Stimulated activated CD4-positive, alpha-beta T cell treated with anti-CD3 and anti-CD28 coated beads, Interleukin-4, amount 100 ng/mL, for 1 hour (primary cell): ENCODE measurements at places on chromosomes 16 and 17.

DNA sequence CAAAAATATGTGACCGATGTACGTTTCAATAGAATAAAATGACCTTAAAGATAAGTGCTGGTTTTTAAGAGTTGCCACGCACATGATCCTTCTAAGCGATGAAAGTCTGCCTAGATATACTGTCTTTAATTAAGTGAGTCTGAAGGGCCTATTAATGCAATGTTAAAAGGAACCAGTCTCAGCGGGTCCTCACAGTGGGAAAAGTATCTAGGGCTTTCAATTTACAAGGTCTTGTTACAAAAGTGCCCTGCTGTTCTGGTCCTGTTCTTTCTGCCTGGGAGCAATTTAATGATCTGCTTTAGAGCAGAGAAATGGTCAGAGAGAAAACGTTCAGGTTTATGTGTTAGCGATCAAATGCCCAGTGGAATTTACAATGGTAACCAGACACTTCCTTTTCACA lies 864.0 kb downstream of the KCNJ2 start:
- DNase-seq: no peak

DNA sequence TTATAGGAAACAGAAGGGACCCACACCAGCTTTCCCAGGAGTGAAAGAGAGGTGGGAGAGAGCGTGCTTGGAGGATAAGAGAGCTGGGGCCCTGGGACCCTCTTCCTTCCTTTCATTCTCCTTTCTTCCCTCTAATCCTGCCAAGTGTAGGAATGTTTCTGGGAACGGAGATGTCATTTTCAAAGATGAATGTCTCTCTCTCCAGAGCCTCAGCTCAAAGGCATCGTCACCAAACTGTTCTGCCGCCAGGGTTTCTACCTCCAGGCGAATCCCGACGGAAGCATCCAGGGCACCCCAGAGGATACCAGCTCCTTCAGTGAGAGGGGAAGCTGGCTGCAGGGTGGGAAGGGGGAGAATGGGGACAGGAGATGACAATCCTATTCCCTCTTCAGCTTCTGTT lies 2.0 kb downstream of the FGF11 start:
- DNase-seq: no peak

DNA sequence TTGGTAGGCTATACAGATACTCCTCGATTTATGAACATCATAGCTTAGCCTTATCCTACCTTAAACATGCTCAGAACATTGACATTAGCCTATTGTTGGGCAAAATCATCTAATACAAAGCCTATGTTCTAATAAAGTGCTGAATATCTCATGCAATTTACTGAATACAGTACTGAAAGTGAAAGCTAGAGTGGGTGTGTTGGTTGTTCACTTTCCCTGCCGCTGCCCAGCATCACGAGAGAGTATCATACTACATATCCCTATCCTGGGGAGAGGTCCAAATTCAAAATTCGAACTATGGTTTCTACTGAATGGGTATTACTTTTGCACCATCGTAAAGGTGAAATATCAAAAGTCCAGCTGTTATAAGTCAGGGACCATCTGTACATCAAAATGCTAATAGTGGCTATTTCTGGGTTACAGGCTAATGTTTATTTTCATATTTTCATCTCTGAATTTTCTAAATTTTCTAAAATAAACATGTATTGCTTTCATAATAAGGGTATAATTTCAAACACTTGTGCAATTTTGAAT lies 54.5 kb downstream of the NACA2 start:
- DNase-seq: no peak

- no peak for DNase-seq
These were observed 41.1 kb upstream of the TANGO6 start for GRCh38 chr16:68802190-68802589.

- DNase-seq: no peak
These were observed 131.2 kb upstream of the FAM20A start for GRCh38 chr17:68732301-68732749.

DNA sequence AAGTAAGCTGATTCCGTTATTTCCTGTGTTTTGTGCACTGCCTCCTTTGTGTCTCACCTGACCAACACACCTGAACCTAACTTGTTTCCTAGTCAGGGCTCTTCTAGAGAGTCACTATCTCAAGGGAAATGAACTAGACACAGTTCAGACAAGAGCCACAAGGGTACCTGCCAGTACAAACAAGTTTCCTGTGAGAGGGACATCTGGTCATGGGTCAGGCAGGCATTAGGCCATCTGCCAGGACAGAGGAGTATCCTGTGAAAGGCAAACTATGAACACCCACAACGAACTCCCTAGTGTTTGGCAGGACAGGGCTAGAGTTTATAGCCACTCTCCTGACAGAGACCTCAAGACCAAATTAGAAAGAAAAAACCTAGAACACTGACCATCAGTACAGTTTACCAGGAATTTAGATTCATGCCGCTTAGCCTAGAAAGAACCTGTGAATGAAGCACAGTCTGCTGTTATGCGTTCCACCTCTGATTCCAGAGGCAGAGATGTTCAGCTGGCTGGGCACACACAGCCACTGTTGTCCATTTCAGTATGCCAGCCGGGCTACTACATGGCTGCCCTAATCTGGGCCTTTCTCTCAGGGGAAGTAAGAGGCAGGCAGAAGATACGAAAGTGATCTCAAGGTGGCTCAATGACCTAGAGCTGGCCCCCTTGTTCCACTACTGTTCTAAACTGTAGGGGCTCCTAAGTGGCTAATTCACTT lies 20.7 kb upstream of the GLG1 start:
- DNase-seq: no peak

DNA sequence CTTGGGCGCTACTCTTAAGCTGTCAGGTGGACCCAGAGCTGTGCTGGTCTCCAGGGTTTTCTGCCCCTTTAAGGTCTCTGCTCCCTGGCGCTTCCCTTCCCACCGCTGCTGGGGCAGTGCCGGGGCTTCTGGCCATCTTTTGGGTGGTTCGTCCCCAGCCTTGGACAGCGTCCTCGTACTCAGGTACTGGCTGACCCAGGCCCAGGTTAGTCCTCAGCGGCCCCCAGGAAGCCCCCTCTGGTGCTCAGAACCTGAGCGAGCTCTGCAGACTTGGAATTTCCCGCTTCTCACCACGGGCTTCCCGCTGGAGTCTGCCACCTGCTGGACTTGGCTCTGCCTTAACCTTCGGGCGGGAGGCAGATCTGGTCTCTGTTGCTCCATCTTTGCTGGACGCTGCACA lies 94.1 kb upstream of the ZNF750 start:
- DNase-seq: no peak

DNA sequence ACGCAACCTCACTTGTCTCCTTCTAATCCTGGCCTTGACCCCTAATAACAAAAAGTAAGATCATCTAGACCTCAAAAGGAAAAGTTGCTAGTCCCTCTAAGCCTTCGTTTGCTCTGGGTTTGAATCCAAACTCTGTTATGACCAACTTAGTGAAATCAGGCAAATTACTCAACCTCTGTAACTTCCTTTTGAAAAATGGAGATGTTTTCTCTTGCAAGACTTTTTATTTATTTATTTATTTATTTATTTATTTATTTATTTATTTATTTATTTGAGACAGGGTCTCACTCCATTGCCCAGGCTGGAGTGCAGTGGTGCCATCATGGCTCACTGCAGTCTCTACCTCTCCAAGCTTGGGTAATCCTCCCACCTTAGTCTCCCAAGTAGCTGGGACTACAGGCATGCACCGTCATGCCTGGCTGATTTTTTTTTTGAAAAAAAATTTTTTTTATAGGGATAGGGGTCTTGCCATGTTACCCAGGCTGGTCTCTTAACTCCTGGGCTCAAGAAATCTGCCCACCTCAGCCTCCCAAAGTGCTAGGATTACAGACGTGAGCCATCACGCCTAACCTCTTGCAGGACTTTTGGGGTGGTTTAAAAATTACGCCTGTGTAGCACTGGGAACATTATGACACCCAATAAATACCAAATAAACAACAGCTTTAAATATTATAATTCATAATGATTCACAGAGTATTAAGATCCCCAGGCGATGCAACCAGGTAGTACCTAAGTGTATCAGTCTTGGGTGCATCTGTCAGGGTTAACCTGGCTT lies 63.4 kb downstream of the PITPNC1 start:
- DNase-seq: no peak

GRCh38 chr16:76899767-76900166 lies 291.2 kb upstream of the MON1B start:
- no peak for DNase-seq

DNA sequence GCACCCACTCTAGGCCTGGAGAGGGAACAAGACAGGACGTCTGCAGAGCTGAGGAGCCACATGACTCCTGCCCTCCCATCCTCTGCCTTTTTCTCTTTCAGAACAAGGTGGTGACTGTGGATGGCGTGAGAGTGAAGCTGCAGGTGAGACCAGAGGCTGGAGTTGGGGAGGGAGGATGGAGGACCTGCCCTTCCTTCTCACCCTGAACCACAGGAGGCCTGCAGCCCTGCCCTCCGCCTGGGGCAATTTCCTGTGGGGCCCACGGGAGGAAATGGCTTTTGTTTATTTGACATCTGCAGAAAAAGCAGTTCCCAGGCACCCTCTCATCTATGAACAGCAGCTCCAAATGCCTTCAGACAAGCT lies 5.1 kb downstream of the RAB37 start:
- DNase-seq: no peak

DNA sequence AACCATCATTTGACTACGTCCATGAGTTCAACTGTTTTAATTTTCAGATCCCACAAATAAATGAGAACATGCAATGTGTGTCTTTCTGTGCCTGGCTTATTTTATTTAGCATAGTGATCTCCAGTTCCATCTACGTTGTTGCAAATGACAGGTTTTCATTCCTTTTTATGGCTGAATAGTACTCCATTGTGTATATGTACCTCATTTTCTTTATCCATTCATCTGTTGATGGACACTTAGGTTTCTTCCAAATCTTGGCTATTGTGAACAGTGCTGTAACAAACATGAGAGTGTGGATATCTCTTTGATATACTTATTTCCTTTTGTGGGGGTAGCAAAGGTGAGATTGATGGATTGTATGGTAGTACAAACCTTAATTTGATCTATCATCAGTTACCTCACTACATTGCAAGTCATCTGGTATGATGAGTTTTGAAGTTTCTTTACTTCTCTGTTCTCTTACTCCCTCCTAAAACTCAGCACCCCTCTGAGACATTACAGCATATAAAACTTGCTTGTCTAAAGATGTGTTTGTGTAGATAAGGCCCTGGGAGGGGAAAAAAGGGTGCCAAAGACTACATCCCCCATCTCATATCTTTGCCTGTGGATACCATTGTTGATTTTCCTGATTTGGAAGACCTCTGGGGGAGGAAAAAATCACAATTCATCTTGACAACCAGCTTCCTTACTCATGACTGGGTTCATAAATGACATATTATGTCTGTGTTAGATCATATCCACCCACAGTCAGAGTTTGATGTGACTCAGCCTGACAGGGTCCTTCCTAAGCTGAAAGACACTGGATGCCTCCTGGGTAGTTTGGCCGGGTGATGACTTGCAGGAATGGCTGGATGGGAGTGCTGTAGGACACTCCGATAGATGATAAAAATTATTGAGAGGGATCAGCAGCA lies 47.6 kb downstream of the ABCA9 start:
- no peak for DNase-seq

DNA sequence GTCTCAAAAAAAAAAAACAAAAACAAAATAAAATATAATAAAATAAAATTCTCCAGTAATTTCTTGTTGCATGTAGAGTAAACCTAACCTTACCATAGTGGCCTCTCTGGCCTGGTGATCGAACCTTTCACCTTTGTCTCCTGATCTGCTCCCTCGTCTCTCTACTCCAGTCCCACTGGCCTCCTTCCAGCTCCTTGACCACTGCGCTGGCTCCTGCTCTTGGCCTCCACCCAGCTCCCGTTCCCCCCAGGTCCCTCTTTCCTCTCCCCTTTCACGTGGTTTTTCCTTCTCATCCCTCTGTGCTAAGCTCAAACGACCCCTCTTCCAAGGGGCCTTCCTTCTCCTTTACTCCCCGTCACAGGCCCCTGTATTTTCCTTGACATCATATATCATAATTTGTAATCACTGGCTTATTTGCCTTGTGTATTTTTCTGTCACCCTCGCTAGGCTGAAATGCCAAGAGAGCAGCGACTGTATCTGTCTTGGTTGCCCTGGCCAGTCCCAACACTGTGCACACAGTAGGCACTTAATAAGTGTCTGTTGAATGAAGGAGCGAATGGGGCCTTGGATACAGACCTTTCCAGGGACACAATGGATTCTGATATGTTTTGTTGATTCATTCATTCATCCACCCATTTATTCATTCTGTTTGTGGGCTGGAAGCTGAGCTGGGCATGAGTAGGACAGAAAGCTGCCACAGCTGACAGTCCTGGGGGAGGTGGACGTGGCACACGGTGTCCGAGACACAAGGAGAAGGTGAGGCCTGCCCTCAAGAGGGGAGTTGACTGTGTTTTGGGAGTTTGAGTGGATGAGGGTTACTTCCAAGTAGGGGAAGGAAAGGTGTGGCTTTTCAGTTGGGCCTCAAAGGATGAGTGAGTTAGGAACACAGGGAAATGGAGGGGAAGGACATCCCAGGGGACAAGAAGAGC lies 5.8 kb upstream of the SCN4A start:
- DNase-seq: no peak

GRCh38 chr17:68134046-68134637 lies 98.6 kb downstream of the KPNA2 start:
- DNase-seq: no peak

- no peak for DNase-seq
These were observed 17.3 kb upstream of the SNN start for GRCh38 chr16:11650641-11651591.

DNA sequence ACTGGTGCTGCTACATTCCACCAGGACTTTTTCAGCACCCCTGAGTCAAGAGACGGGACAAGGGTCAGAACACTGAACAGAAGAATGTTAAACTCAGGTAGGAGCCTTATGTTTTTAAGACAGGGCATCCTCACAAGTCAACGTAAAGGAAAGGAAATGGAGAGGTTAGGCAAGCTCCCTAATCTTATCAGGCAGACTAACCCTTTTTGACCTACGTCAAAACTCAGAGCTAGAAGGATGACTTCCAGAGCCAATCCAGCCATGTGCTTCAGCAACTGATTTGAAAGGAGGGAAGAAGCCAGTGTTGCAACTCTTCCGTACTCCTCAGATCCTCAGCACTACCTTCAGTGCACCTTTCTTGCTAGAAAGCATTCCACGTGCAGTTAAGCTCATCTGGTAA lies 46.8 kb downstream of the REXO5 start:
- DNase-seq: no peak

- no peak for DNase-seq
These were observed 29.0 kb downstream of the NUP93 start for GRCh38 chr16:56758930-56759329.

DNA sequence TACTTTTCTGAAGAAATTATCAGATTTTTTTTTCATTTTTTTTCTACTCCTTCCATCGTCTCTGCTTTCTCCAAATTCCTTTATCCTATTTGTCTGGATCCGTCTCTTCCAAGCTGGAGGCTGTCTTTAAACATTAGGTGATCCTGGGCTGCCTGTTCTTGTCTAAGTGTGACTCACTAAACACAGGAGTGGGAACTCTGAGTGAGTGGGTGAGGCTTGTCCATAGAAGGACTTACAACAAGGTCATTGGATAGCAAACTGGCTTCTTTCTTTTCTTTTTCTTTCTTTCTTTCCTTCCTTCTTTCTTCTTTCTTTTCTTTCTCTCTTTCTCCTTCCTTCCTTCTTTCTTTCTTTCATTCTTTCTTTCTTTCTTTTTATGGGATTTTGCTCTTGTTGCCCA lies 18.2 kb downstream of the ALOX15 start:
- no peak for DNase-seq

GRCh38 chr16:58444265-58444664 lies 52.0 kb downstream of the GINS3 start:
- DNase-seq: no peak
